Immature natural killer cell (primary cell): ENCODE measurements at places on chromosomes 5 and 9. TPM values are rescaled to one million over a fixed set of nuclear protein-coding genes. Genes with fewer than 3 reads are reported as not detected.

- peak overlapping the region; percentile 83 for H3K4me3 ChIP-seq
- peaks cover 42% of the 10 kb centered on the region for H3K27me3 ChIP-seq
- H3K27ac ChIP-seq: no peak overlapping the region
- no peak for DNase-seq
These were observed 215.3 kb downstream of the MEF2C start for GRCh38 chr5:88667496-88668201.

GRCh38 chr5:129652349-129653056, 95.4 kb upstream of the MINAR2 start:
- DNase-seq: no peak
- H3K27ac ChIP-seq: no peak overlapping the region
- H3K4me1 ChIP-seq: no peaks in the 10 kb centered on the region
- H3K27me3 ChIP-seq: no peaks in the 10 kb centered on the region
- H3K36me3 ChIP-seq: no peaks in the 10 kb centered on the region

GRCh38 chr5:107652839-107653607, 17.7 kb downstream of the EFNA5 start:
- H3K36me3 ChIP-seq: no peaks in the 10 kb centered on the region
- no peak overlapping the region for H3K27ac ChIP-seq
- peaks cover 2% of the 10 kb centered on the region for H3K27me3 ChIP-seq
- H3K4me3 ChIP-seq: no peak overlapping the region
- no peak for DNase-seq

- H3K4me1 ChIP-seq: no peaks in the 10 kb centered on the region
- H3K4me3 ChIP-seq: no peak overlapping the region
- no peak for DNase-seq
- H3K36me3 ChIP-seq: no peaks in the 10 kb centered on the region
These were observed 6.7 kb upstream of the C5orf63 start for GRCh38 chr5:127079994-127080491.

The ARHGEF28 gene
- 0.85 TPM for polyA plus RNA-seq
